ENCODE measurements at places on chromosomes 16 and 17. TPM values are rescaled to one million over a fixed set of nuclear protein-coding genes. Genes with fewer than 3 reads are reported as not detected.

CCDC154 gene
- not detected for total RNA-seq

SYT17 gene
- total RNA-seq = not detected

PROCA1 gene
- total RNA-seq = not detected

STH gene
- not detected for total RNA-seq

NLRC5 gene
- 3.2 TPM for total RNA-seq

Data from cardiac atrium fibroblast (primary cell).